Stimulated activated CD8-positive, alpha-beta memory T cell treated with anti-CD3 and anti-CD28 coated beads, Interleukin-4, amount 100 ng/mL, for 24 hours (primary cell): ENCODE measurements at places on chromosomes 5 and 9.

DNA sequence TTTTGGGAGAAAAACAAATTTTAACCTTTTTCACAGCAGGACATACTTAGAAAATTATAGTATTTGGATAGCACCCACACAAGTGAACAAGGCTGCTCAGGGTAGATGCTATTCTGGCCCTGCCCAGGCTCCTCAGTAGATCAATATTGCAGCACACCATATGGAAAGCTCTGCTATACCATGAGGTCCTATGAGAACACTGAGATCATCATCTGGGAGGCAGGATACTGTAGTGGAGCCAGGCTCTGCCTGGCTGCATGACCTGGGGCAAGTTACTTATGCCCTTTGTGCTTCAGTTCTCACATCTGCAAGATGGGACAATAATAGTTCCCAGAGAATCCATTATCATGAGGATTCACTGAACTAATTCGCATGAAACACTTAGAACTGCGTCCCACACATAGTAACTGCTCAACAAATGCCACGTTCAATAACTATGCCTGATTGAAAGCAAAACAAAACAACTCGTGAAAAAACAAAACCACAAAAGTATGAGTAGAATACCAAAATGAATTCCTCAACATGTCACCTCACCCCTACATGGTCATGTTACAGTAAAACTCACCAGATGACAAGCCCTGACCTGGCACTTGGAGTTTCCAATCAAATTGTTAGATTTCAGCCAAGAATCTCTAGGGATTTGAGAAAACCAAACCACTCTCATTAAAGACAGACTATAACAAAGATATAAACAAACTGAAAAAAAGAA lies 31.9 kb downstream of the ARSB start:
- DNase-seq = no peak

- no peak for DNase-seq
These were observed 60.6 kb downstream of the HSD17B3 start for GRCh38 chr9:96241391-96241809.

GRCh38 chr9:35108946-35109575 lies 6.1 kb upstream of the STOML2 start:
- no peak for DNase-seq

- no peak for DNase-seq
These were observed 495.7 kb upstream of the CYLC2 start for GRCh38 chr9:102499468-102499867.

DNA sequence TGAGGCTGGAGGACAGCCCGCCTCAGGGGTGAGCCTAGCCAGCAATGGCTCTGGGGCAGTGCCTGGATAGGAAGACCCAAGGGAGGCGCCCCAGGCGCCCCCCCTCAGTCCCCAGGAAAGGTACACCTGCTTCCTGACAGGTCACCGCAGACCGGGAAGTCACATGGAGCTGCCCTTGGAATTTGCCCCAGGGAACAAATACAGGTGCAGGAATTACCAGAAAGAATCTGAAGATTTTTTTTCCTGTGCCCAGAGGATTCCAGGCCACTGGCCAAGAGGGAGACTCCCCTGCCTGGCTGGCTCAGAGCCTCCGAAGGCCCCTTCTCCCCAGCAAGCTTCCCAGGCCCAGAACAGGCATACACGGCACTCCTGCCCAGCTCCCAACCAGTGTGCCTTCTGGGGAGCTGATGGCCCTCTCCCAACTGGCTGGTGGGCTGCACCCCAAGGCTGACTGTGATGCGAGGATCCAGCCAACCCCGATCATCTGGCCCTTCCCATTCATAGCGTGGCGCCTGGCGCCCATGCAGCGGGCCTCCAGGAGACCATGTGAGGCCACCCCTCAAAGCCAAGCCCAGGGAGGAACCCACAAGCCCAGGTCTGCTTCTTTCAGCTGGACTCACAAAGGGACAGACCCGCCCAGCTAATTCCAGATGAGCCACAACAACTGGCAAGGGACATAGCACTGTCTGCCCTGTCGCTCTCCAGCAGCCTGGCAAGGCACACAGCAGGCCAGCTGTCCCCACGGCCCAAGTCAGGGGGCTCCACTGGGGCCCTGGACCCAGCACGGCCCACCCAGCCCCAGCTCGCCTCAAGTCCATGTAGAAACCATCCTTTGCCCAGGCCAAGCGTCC lies 2.3 kb downstream of the TPRN start:
- DNase-seq = no peak

DNA sequence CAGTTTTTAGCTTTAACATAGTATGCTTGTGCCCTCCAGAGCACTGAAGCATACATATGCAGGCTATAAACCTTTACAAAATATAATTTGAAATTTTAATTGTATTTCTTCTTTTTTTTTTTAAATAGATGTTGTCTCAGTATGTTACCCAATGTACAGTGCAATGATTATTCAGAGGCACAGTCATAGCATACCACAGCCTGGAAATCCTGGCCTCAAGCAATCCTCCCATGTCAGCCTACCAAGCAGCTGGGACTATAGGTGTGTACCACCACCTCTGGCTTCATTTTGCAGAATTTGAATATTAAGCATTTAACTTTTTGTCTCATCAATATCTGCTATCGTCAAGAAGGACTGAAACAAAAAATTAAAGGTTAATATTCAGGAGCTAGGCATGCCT lies 16.9 kb upstream of the ZNF782 start:
- no peak for DNase-seq

- DNase-seq = no peak
These were observed 79.4 kb upstream of the RASEF start for GRCh38 chr9:83142389-83142788.

DNA sequence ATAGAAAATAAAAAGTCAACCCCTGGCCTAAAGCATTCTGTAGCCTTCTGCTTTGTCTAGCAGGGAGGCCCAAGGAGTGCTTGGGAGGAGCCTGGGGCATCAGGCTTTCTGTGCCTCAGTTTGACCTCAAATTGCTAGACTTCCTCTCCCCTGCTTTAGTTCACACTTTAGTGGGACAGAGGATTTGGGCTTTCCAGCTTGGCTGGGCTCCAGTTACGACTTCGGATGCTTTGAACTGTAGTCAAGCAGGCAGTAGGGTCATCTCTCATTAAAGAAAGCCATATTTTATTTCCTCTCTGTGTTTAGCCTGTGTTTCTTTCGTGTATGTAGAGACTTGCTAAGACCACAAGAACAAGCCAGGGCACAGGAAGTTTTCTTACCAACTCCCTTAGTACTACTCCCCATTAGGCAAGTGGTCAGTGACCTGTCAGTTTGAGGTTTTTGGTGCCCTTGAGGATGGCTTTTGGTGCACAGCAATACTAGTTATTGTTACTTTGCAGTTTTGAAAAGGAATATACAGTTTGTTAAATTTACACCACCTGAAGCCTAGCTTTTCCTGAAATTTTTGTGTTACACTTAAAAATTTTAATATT lies 334.7 kb downstream of the NDUFS4 start:
- no peak for DNase-seq

- no peak for DNase-seq
These were observed 88.3 kb downstream of the PHF2 start for GRCh38 chr9:93664549-93665120.

- DNase-seq = no peak
These were observed 120.9 kb downstream of the SH3GL2 start for GRCh38 chr9:17699615-17700330.

DNA sequence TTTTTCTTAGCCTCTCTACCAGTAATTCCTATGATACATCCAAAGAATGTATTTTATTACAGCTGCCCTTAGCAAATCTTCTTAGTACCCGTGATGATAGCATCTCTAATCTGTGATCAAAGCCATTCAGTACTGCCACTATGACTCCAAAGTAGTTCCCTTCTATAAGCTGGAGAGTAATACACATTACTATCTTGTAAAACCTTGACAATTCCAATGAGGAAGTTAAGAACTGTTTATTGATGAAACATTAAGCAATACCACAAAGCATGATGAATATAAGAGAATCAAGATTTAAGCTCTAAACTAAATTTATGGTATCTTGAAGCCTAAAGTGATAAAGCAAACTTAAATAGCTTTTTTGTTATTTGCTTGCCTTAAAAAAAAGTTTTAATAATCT lies 86.1 kb downstream of the SMIM23 start:
- DNase-seq = no peak

DNA sequence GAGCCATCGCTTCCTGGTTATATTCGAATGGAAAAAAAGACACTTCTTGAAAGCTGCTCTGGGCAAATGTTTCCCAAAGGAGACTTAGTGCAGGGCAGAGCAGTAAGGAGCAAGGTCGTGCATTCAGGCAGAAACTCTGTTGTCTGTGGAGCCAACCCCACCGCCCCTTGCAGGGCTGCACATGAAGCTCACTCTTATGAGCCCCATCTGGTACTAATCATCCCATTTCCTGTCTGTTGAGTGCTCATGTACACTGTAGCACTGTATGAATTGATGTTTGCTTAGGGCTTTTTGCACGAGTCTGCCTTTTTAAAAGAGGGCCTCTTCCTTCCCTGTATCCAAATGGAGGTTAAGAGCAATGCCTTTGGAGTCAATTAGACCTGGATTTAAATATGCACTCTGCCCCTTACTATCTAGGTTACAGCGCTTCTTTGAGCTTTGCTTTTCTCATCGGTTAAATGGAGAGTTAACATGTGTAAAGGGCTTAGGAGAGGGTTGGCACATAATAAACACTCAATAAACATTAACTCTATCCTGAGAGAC lies 25.4 kb downstream of the HMHB1 start:
- no peak for DNase-seq

DNA sequence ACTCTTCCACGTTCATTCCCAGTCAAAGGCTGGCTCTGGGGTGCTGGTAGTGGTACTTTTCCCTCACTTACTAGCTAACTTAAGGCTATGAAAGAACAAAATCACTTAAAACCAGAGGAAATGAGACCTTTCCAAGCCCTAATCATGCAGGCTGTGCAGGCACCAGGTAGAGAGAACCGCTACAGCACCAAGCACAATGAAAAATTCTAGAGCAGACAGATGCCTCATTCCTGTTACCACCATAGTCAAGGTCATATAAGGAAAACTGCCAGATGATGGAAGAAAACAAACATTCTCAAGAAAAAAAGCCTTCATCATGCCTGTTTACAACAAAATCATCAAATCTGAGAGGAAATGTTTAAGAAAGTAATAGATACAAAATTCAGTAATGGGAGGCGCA lies 374.4 kb upstream of the PDE4D start:
- no peak for DNase-seq

GRCh38 chr5:145903113-145903512 lies 30.3 kb upstream of the GRXCR2 start:
- DNase-seq = no peak

DNA sequence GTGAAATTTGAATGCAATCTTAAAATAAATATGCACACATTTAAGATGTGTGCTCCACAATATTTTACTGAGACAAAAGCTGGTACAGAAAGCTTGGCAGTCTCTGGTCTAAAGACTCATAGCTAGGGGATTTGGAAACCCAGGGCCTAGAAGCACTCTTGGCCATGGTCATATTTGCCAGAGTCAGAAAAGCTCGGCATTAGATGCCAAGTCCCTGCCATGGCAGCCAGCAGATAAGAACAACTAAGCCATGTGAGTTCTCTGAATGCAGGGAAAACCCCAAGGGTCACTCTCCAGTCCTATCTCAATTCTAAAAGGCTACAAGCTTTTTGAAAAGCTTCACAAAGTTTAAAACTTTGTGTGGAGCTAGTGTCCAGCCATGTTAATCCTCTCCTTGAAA lies 119.5 kb downstream of the FAM114A2 start:
- DNase-seq = no peak

- DNase-seq = no peak
These were observed 118.8 kb upstream of the SMIM23 start for GRCh38 chr5:171666815-171667214.

DNA sequence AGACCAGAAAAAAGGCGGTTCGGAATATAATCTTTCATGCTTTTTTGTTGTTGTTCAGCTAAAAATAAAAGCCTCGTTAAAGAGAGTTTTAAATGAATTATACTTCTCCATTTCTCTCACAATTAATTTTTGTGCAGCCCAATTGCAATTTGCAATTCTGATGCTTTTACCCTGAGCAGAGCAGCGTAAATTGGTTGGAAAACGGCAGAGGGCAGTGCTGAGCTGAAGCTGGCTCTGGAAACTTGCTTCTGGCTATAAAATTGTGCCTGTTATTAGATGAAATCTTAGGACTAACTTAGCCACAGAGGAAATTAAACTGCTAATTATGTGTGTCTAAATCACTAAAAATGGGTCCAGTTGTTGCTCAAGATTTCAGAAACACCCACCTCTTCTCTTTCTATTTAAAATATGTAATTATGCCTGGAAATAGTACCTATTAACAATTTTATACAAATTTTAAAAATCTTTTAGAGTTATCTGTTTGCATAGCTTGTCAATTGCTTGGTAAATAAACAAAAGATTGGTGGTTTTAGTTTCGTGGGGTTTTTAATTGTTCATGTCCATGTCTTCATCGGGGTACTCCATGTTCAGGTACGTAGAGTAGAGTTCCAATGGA lies 441.8 kb upstream of the TLE4 start:
- no peak for DNase-seq

DNA sequence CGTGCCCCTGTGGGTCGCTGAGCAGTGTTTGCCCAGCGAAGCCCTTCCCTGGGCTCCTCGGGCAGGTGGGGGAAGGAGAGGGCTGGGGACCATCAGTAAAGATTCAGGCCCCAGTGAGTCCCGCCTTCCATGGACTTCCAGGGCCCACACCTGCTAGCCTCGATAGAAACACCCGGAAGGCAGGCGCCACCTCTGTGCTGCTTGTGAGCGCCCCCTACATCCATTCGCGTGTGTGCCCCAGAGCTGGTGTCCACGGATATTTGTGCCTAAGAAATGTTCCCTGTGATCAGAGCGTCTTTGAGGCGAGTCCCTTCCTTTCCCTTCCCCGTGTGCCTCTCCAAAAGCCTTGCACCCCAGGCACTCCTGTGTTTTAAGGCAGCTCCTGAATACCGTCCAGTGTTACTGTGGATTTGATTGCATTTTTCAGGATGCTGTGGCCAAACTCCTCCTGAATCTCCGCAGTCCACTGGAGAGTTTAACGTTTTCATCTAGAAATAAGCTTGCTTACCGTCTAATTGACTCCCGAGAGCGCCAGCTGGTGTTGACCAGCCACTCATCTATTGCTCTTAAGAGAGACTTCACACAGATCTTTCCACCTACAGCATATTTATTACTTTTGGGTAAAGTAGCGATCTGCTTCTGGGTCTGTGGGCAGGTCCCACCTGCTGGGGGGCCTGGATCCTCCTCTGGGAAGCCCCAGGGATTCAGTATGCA lies 101.4 kb downstream of the COL5A1 start:
- no peak for DNase-seq

- no peak for DNase-seq
These were observed 15.7 kb upstream of the FNIP1 start for GRCh38 chr5:131812371-131813160.

- DNase-seq = no peak
These were observed 182.5 kb upstream of the NR3C1 start for GRCh38 chr5:143585970-143586369.

GRCh38 chr5:40988746-40989510 lies 79.6 kb downstream of the C7 start:
- DNase-seq = no peak
